ENCODE measurements at places on chromosomes 12 and 14.

DNA sequence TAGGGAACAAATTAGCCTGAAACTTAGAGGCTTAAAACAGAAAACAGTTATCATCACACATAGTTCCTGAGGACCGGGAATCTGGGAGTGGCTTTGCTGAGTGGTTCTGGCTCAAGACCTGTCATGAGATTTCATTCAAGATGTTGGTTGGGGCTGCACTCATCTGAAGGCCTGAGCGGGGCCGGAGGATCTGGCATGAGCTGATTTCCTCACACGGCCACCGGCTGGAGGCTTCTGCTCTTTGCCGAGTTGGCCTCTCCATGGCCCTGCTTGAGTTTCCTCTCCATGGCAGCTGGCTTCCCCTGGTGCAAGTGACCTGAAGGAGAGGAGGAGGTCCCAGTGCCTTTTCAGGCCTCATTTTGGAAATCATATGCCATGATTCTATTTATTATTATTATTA is 128.1 kb downstream of the PAPOLA start:
- DNase-seq, result no peak

- no peak for DNase-seq
Measured at GRCh38 chr14:51727526-51727925, 75.8 kb downstream of the FRMD6 start.

DNA sequence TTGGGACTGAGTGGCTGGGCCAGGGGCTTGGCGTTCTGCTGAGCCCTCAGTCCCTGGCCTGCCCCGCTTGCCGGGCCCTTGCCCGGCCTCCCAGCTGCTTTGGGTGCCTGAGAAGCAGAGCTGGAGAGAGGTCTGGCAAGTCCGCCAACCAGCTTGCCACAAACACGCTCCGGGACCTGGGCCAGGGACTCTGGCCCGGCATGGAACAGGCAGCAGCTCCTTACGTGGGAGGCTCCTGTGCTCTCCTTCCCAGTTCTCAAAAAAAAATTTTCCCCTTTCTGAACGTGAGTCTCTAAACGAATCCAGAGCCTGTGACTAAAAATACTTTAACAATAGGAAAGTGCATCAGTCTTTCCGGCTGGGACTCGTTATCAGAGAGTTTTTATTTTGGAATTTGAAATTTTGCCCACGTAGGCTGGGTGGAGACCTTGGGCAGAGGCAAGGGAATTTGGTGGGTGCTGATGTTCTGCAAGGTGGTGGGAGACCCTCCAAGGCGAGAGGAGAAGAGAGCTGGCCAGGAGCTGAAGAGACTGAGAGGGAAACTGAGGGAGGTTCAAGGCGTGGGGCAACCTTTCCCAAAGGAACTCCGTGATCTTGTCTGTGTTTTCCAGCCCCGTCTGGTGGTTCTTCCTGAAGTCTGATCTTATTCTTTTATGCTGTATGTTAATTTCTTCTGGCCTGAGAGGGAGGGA is 6.8 kb upstream of the NR4A1 start:
- no peak for DNase-seq

DNA sequence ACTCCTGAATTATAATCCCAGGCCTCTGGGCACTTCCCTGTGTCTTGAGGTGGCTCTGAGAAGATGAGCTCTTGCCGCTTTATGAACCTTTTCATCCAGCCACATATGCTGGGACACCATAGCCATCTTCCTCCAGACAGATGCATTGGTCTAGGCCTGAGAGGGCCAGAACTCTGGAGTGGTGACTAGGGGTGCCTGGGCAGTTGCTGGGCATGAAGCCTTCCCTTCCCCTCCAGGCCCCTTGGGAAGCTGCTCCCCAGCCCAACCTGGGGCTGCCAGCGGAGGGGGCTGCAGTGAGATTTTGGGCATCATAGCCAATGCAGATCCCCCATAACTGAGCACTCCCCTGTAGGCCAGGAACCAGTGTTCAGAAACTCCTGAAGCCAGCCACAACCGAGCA is 135.2 kb downstream of the GCH1 start:
- DNase-seq, result no peak

GRCh38 chr12:28023156-28023887 is 50.8 kb upstream of the PTHLH start:
- no peak for DNase-seq

DNA sequence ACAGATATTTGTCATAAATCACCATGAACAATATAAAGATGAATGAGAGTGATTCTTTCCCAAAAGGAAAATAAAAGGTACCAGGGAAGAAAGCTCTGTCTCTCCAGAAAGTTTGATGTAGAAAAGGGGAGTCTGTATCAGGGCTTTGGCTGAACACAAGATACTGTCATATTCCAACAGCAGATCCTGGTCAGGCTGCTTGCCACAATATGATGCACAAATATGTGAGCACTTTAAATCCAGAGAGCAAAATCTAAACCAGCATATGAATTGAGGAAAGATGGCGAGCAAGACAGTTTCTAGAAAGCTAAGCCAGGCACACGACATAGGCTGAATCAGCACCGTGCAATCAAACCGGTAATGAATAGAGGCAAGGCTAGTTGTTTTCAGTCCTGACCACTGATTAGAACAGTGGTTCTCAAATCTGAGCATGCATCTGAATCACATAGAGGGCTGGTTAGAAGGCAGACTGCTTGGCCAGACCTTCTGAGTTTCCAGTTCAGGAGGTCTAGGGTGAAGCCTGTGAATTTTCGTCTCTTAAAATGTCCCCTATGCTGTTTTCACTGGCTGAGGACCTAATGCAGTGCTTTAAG is 60.7 kb downstream of the PLCZ1 start:
- DNase-seq, result no peak

Data from stimulated activated CD8-positive, alpha-beta memory T cell treated with anti-CD3 and anti-CD28 coated beads, Interleukin-7, amount 100 ng/mL, for 24 hours (primary cell).